ENCODE measurements at places on chromosomes 2 and 18.

- DNase-seq = no peak
Measured at GRCh38 chr2:176136374-176137251, 7.1 kb downstream of the HOXD8 start.

DNA sequence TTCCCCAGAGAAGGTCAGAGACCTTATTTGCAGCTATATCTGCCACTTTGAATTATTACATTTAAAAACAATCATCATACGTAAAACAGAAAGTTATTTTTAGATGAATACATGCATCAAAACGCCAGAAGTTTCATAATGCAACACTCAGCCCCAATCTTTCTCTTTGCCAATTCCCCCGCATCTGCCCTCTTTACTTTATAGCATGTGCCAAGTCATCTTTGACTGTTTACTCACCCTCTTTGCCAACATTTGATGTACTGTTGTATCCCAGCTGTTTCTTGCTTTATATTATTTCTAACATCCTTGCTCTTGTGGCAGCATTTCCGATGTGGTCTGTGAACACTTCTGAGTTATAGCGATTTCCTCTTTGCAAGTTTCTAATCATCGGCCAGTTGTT lies 86.2 kb downstream of the CRIM1 start:
- no peak for DNase-seq

GRCh38 chr2:123451542-123451941 lies 573.5 kb upstream of the CNTNAP5 start:
- DNase-seq = no peak

GRCh38 chr2:148244593-148245292 lies 223.9 kb downstream of the MBD5 start:
- DNase-seq = no peak

GRCh38 chr2:194104687-194105086 lies 1552.3 kb upstream of the SLC39A10 start:
- DNase-seq = no peak

GRCh38 chr2:156325688-156326525 lies 6.6 kb downstream of the NR4A2 start:
- no peak for DNase-seq

All from stimulated activated CD8-positive, alpha-beta memory T cell treated with anti-CD3 and anti-CD28 coated beads, Interleukin-4, amount 100 ng/mL, for 24 hours (primary cell).